ENCODE measurements at places on chromosomes 12 and 14.
A peak's percentile ranks its signal among the peaks of the same experiment; 100 is the strongest.

GRCh38 chr14:95046711-95047681 is 110.3 kb downstream of the DICER1 start:
- DNase-seq, result no peak

- no peak for DNase-seq
These were observed 212.5 kb downstream of the CHST11 start for GRCh38 chr12:104669089-104669721.

DNA sequence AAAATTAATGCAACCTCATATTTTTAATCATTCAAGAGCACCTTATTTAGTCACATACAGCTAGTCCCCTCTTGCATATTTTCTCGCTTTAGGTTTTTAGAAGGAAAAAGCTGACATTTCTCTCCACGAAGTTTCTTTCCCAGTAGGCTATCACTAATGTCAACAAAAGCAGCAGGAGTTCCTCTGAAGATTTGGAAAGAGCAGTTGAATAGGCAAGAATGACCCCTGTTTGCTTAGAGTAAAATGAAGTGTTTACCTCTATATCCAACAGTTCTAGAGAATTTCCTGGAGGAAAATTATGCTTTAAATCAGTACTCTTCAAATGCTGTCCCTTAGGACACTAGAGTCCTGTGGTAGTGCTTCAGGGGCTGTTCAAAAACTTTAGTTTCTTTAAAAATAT is 188.1 kb upstream of the PRKD1 start:
- no peak for DNase-seq

DNA sequence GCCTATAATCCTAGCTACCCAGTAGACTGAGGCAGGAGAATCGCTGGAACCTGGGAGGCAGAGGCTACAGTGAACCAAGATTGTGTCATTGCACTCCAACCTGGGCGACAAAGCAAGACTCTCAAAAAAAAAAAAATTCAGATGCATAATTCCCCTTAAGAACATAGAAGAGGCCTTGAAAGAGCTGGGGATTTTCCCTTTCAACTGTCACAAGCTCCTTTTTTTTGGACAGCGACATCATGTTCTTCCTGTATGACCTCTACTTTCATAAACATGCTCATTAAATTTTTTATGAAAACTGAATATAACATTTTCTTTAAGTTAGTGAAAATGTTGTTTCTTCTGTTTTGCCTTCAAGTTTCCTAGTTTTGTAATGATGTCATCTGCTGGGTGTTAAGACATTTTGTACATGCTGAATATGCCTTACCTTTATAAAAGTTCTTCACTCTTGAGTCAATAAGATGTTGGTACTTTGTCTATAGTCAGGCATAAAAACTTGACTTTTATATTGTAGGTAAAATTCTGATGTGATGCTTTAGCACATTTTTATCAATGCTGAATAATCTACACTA is 76.0 kb downstream of the PTHLH start:
- DNase-seq, result no peak

- DNase-seq, result no peak
These were observed 121.7 kb upstream of the NOVA1 start for GRCh38 chr14:26719514-26719913.

- no peak for DNase-seq
These were observed 6.9 kb upstream of the LYZ start for GRCh38 chr12:69341328-69341727.

DNA sequence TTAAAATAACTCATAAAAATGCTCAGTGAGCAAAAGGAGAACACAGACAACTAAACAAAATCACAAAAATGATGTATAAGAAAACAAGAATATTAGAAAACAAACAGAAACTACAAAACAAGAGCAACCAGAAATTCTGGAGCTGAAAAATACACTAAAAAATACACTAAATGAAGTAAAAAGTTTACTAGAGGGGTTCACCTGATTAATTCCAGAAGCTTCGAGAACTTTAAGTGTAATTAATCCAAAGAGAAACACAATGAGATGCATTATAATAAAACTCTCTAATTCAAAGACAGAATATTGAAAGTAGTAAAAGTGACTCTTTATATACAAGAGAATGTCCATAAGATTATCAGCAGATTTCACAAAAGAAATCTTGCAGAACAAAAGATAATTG is 558.4 kb downstream of the CCER1 start:
- DNase-seq, result no peak

DNA sequence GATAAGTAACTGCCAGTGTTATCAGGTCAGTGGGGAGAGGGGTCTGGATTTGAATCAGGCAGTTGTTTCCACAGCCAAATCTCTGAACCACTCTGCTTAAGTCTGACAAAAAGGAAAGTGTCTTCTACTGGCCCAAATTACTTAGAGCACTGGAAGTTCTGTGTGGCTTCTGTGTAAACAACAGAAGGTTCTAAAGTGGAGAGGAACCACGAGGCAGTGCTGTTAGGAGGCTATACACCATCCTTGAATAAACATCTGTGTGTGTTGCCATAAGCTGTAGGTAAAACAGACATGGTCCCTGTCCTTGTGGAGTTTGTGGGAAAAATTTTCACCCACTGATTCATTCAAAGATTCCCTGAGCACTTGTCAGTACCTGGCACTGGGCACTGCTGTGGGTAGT is 50.0 kb downstream of the GALNT4 start:
- no peak for DNase-seq

DNA sequence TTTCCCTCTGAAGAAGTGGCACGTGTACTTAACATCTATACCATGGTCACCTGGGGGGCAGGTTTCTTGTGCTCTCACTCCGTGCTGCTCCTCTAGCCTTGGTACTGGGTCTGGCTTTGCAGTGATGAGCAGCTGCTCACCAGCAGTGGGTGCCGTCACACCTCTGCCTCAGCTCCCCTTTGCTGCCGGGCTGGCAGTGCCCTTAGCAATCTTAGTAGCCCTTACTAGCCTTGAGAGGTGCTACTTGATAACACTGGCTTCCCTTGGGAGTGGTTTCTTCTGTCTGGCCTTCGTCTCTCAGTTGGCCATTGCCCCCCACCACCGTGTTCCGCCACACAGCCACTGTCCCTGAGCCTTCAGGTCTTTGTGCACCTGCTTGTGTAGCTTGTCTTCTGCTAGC is 22.6 kb downstream of the KLC1 start:
- no peak for DNase-seq

GRCh38 chr14:73457041-73457923 is 1.1 kb downstream of the NUMB start:
- peak; percentile 78 for DNase-seq

DNA sequence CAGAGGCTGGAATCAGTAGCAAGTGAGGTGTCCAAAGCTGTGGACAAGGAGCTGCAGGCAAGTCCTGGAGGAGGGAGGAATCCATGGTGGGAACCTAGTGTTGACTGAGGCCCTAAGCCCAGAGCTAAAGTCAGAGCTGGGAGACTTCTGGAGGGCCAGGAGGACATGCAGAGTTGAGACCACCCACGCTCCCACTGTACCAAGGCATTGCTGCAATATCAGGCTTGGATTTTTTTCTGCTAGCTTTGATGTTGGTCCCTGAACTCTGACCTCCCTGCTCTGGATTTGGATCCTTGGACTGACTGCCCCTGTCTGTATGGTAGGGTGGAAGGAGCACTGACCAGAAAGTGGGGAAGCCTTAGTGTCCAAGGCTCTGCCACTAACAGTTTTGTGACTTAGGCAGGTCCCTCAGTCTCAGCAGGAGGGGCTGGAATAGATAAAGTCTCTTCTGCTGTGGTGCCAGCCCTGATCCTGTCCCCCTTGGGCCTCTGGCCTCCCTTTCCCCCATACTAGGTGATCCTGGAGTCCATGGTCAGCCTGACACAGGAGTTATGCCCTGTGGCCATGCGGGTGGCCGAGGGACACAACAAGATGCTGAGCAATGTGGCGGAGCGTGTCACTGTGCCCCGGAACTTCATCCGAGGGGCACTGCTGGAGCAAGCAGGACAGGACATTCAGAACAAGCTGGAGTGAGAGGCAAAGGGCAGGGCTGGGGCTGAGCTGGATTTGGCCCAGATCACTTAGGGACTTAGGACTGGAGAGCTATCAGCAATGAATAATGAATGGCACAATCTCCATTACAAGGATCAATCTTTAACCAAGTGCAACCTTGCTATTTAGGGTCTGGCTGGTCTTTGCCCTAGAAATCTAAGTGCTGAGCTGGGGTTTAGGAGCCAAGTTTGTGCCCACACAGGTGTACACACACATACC is 9.4 kb downstream of the CARMIL3 start:
- DNase-seq, result no peak

- no peak for DNase-seq
These were observed 21.1 kb downstream of the BDKRB2 start for GRCh38 chr14:96225745-96226151.

DNA sequence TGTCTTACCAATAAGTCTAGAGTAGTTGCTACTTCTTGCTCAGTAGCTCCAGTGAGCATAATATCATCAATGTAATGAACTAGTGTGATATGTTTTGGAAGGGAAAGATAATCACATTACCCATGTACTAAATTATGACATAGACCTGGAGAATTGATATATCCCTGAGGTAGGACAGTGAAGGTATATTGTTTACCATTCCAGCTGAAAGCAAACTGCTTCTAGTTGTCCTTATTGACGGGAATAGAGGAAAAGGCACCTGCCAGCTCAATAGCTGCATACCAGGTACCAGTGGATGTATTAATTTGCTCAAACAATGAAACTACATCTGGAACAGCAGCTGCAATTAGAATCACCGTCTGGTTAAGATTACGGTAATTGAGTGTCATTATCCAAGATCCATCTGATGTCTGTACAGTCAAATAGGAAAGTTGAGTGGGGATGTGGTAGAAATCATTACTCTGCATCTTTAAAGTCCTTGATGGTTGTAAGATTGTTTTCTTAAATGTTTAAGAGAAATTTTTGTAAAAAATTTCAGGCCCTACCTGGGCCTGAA is 100.0 kb upstream of the ARHGAP5 start:
- no peak for DNase-seq

- no peak for DNase-seq
These were observed 33.8 kb upstream of the SLC25A3 start for GRCh38 chr12:98559666-98560065.

GRCh38 chr14:79483477-79484388 is 727.6 kb downstream of the DIO2 start:
- DNase-seq, result no peak

GRCh38 chr14:55088356-55088755 is 36.9 kb downstream of the MAPK1IP1L start:
- DNase-seq, result no peak

DNA sequence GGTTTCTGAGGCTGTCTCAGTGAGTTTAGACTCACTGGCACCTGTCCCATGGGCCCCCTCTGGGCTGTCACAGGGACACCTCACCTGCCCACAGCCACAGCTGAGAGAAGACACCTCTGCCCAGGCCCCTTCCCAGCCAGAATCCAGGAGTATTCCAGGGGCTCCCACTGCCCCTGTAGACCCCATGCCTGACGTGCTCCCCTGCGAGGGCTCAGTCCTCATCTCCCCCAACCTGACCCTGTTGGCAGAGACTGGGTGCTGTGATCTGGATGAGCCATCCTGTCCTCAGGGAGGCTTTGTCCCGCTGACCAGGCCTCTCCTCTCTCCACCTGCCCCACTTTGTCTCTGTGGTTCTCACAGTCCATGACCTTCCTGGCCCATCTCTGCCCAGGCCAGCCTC is 89.4 kb downstream of the DHRS2 start:
- no peak for DNase-seq

DNA sequence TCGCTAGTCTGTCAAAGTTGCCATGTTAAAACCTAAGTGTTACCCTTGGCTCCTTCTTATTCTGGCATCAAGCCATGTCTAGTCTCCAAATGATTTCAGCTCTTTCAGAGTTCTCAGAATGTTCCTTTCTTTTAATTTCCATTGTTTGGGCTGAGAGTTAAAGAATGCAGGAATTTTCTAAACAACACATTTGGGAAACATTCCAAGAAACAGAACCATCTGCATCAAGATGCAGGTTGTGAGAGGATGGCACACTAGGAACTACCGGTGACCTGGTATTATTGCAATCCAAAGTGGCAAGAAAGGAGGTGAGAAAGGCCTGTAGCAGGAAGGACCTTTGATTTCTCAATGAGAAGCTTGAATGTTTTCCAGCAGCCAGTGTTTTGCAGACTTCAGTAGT is 30.1 kb downstream of the SLC35F4 start:
- DNase-seq, result no peak

DNA sequence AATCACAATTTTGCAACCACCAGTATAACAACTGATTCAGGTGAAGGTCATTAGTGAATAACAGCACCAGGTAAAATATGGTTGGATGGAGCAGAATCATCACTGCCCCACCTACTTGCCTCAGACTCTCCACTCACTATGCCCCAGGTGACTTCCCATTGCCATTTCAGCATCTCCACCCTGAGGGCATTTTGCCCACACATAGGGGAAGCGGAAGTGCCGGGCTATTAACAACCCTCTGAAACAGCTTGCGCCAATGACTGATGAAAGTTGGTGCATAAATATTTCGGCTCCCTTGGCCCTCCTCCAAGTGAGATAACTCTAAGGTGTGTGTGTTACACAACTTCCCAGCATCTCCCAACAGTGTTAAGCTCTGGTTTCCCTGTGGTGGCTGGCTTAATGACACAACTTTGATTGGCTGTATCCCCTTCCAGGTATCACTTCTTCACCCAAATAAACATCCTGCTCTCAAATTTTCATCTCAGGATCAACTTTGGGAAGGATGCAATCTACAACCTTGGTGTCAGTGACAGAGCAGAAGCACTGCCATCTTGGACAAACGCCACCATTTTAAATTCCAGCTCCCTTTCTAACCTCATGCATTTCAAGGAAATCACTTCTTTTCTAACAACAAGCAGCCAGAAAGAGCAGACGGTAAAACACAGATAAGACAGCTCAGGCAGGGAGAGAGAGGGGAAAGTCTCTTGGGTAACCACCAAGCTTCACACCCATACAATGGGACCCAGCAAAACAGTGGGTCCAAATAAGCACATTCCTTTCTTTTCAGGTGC is 73.6 kb upstream of the PPP2R5C start:
- DNase-seq, result no peak

- peak; percentile 82 for DNase-seq
These were observed 6.3 kb upstream of the ITGB7 start for GRCh38 chr12:53213348-53213747.

GRCh38 chr12:65881348-65881961 is 57.2 kb downstream of the HMGA2 start:
- DNase-seq, result peak; percentile 43
